ENCODE measurements at places on chromosomes 2 and 18.
A peak's percentile ranks its signal among the peaks of the same experiment; 100 is the strongest.

GRCh38 chr18:55124078-55124763 lies 165.0 kb upstream of the CCDC68 start:
- no peak for DNase-seq

DNA sequence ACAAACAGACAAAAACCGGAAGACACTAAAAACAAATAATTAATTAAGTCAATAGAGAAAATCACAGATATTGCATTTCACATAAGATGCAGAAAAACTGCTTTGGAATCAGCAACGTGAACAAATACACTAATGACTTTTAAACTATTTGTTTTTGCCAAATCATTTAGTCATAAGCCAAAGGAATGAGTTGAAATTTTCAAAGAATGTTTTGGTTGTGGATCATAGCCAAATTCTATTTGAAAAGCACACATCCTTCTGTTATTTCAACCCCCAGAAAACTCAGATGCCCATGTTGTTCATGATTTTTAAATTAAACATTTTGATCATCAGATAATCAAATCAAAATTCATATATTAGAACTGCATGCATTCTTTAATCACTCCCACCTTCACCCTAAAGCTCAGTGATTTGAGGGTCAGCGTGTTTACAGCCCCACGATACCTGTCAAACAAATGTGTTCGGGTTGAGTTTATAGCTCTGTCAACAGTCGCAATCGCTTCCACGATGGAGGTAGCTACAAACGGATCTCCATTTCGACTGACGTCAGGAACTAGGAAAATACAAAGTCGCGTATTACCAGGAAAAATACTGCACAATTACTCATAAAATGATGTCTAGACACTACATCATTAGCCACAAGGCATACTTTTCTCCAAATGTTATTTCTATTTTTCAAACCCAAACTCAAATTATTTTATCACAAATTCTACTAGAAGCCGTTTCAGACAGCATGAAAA lies 90.2 kb downstream of the PXDN start:
- DNase-seq = no peak

DNA sequence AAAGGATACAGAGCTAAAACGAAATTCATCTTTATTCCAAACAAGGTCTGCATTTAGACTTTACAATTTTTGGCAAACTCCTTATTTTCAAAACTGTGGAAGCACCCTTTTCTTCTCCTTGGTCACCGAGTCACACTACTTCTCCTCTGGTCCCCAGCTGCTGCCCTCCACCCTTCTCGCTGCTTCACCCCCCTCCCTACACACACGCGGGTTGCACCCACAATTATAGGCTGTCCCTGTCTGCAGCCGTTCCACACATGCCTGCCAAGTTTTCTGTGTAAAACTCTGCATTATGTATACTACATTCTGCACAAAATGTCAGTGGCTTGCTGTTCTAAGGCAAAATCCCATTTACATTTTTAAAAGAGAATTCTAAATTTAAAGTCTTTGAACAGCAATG lies 63.5 kb downstream of the PTPN2 start:
- no peak for DNase-seq

GRCh38 chr2:212592695-212593094 lies 54.1 kb upstream of the ERBB4 start:
- DNase-seq = no peak

- DNase-seq = no peak
These were observed 22.8 kb downstream of the EHD3 start for GRCh38 chr2:31256611-31257382.

GRCh38 chr2:190838492-190838910 lies 42.1 kb upstream of the GLS start:
- no peak for DNase-seq

DNA sequence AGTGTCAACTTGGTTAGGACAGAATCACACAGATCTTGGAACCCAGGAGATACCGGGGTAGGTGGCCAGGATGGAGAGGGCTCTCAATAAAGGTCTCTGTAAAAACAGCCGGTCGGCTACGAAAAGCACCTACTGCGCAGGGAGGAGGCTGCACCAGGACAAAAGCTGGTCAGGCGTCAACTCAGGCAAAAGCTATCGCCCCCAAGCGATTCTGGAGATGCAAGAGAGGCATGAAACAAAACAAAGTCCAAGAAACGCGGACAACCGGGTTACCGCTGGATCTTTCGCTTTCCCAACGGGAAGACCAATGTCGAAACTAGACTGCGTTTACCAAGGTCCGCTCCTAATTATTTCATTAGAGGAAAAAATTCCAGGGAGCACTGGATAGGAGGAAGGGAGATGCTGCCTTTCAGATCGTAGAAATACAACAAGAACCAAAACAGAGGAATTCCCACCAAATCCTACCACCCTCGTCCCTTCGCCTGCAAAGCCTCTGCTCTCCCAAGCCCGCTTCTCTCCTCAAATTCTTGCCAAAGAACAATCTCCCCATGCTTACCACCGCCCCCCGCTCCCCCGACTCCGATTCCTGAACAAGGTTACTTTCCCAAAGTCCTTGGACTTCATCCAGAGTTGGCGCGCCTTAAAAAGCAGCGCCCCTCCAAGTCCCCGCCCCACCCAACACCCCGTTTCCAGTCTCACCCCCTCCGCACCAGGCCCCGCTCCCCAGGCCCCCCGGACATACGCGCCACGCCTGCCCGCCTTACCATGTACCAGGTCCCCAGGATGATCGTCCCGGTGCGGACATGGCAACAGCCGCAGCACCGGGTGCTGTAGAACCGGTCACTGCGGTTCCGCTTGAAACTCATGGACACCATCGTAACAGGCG lies 539 bp downstream of the LAPTM4A start:
- DNase-seq = peak; percentile 8

GRCh38 chr18:51196118-51196810 lies 1.2 kb downstream of the MEX3C start:
- no peak for DNase-seq

- no peak for DNase-seq
These were observed 75.4 kb upstream of the SLC35G4 start for GRCh38 chr18:11533942-11534496.

GRCh38 chr2:19667536-19667949 lies 234.2 kb downstream of the TTC32 start:
- DNase-seq = no peak

DNA sequence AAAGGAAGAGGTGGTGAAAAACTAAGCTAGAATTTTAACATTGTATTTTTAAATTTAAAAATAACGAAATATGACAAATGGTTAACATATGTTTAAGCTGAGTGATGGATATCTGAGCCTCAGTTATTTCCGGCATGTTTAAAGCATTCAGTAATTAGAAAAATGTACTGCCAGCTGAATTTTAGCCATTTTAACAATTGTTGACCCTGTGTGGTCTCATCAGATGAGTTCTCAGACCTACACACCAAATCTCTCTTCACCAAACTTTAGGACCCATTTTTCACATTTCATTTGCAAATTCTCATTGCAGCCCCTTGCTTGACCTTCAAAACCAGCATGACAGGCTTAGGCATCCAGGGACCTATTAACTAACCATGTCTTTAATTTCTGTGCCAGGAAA lies 91.5 kb upstream of the RGPD4 start:
- no peak for DNase-seq

- no peak for DNase-seq
These were observed 203.3 kb downstream of the PTGR3 start for GRCh38 chr18:75005626-75006025.

DNA sequence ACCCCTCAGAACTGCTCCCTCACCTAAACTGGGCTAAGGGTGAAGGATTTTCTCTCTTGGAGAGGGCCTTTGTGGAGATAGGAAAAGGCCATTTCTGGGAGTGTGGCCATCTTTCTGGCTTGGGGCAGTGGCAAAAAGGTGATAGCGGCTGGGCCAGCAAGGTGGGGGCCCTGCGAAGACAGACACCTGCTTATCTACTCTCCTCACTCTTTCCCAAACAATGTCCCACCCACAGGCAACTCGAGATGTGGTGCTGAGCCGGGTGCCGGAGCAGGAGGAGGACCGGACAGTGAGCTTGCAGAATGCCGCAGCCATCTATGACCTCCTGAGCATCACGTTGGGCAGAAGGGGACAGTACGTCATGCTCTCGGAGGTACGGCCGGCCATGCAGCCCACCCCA lies 90.1 kb upstream of the MCFD2 start:
- DNase-seq = no peak

- no peak for DNase-seq
These were observed 125.4 kb downstream of the CSRNP3 start for GRCh38 chr2:165594935-165595255.

DNA sequence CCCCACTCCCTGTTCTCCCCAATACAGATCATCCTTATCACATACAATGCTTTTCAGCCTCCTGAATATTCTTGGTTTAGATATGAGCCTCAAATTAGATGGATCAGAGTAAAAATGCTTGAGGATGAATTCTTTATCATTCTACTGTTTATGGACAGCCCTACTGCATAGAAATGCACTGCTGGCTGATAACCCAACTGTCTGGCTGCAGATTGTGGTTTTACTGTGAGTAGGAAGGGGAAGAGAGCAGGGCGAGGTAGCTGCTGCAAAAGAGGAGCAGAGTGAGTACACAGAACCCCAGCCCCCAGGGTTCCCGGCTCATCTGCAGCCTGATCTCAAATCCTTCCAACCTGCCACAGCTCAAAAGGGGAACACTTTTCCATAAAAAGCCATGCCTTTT lies 29.4 kb upstream of the NCOA1 start:
- DNase-seq = no peak

- DNase-seq = no peak
These were observed 36.0 kb upstream of the UBE2E3 start for GRCh38 chr2:180944372-180944771.

GRCh38 chr2:8004250-8004681 lies 677.6 kb upstream of the ID2 start:
- no peak for DNase-seq

DNA sequence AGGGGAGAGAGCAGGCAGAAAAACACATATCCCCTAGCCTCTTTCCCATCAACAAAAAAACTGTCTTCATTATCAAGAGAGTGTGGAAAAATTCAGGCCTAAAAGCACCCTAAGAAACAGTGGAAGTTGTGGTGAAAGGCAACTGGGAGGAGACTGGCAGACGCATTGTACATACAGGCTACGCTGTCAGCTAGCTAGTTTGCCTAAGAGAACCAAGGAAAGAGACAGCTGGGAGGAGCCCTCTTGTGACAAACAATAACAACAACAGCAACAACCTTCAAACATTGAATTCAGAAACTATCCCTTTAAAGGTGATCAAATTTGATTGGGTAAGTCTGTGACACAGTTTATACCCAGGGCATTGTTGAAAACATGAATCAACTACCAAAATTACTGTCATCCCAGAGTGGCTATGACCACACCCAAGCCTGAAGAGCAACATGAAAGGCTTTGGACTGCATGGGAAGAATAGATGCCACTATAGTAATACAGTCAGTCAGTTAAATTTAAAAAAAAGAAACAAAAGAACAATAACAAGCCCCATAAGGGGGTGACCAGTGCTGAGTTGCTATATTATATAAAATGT lies 88.9 kb upstream of the CRIM1 start:
- DNase-seq = no peak

Data from NCI-H1105 (cell line).